Mesenteric fat pad (tissue), 1 donor: ENCODE measurements at places on chromosomes 3 and 15.

- DNase-seq = peak; percentile 92
Measured at GRCh38 chr3:139677388-139678155, at the start of gene NMNAT3. NMNAT3 (minus strand) TSS chr3:139677972; CDS start chr3:139627724, 50,248 bp downstream.

GRCh38 chr3:148178503-148178902, 519.2 kb upstream of the AGTR1 start:
- DNase-seq = no peak

DNA sequence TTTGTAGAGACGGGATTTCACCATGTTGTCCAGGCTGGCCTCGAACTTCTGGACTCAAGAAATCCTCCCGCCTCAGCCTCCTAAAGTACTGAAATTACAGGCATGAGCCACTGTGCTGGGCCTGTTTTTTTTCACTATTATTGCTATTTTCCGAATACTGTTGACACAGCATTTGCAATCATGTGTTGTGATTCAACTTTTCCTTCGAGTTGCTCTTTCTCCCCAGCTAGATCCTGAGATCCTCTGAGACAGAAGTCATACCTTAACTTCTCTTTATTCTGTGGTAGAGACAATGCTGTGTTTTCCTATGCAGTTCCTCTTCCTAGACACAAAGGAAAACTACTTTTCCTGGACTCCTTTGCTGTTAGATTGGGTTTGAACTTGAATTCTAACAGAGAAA, 46.4 kb upstream of the USP3 start:
- no peak for DNase-seq

DNA sequence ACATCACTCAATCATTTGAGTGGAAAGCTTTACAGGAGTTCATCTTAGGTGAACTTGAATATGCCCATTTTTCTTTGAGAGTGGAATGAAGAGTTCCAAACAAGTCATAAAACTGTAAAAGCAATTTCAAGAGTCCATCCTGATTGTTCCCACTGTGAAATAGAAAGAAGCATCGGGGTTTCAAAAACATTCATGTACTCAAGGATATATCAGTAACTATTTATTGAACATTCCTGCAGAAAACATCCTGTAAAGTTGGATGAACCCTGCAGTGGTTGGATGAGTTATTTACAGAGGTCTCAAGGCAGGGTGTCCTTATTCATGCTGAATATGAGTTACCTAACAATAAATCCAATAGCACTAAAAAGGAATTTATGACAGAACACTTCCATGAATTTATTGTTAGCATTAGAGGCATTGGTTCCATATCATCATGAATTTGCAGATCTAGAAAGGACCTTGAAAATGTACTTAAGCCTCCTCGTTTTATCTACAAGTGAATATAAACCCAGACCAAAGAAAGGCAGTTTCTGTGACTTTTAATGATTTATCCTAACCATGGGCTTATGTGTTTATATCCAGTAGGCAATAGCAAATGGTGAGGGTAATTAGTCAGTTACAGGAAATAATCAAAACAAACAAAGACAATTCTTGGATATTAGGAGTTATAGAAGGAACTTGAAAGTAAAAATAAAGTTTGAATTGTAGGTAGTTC, 361.9 kb upstream of the KCNMB2 start:
- DNase-seq = no peak

DNA sequence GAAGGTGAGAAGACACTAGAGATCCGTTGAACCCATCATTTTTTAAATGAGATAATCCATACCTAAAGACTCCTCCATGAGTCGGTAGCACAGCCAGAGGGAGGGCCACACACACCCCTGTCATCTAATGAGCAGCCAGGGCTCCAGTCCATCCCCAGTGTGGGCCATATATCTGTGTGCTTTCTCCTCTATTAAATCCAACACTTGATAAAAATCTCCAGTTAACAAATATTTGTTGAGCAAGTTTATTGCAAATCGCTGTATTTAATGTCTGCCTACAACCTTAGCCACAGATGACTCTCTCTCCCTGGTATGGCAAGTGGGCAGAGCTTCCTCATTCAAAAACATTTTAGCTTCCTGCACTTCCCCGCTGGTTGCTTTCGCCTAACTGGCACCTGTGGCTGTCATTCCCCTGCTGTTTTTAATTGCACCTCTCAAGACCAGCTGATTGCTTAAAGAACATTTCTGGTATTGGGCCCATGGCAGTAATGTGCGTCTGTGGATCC, 82.8 kb downstream of the SMAD3 start:
- peak; percentile 49 for DNase-seq

GRCh38 chr3:152380043-152380442, 111.3 kb downstream of the MBNL1 start:
- no peak for DNase-seq
